Astrocyte of the hippocampus (primary cell): ENCODE measurements at places on chromosomes 13 and 19.

GRCh38 chr13:44022196-44022595, 142.5 kb downstream of the LACC1 start:
- peak; percentile 70 for DNase-seq

DNA sequence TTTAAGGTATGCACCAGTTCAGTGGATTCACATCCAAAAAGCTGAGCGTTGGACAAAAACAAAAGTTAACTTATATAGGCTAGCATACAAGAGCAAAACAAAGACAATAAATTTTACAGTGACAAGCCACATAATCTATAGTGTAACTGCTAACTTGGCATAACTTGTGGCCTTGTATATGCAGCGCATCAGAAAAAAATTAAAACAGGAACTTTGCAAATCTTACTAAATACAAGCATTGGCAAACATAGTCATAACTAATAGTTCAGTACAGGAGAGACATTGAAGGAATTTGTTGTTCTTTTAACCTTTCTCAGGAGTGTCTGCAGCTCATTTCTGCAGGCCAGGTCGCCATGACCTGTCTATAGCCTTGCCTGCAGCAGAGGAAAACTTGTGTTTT, 54.6 kb downstream of the OR10H4 start:
- no peak for DNase-seq

- peak; percentile 78 for DNase-seq
Observed at GRCh38 chr19:2015608-2015950, at the start of gene BTBD2. Gene BTBD2 (minus strand): TSS chr19:2015714. CDS start chr19:2015703, 11 bp downstream.

DNA sequence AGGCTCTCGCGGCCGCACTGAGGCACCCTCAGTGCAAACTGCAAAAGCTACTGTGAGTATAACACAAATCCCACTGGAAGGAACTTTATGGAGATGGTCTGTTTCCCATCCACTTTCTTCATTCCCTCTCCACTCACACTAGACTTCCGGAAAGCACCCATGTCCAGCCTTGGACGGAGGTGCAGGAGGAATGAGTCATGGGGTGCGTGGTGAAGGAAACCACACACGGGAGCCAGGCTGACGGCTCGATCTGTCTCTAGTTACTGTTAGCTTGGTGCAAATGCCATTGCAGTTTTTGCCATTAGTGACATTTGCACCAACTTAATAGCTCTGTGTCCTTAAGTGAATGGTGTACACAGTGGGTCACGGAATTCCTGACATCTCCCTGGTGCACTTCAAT, 14.6 kb downstream of the NLRP8 start:
- no peak for DNase-seq

- peak; percentile 80 for DNase-seq
Observed at GRCh38 chr19:10000171-10000826, 10.0 kb downstream of the COL5A3 start.

DNA sequence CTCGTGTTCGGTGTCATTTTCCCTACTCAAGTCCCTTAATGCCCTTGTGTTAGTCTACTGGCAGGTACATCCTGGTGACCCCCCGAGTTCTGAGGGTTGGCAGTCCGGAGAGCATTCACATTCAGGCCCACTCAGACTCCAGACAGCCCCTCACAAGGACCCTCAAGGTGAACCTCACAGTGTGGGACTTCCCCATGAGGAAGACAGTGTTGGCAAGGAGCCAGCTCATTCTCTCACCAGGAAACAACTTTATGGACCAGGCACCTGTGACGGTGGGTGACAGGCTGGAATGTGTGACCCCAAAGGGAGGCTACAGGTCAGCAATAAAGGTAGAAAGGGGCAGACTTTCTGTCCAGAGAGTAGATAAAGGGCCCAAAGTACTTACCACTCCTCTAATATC, 24.5 kb downstream of the RDH8 start:
- no peak for DNase-seq

DNA sequence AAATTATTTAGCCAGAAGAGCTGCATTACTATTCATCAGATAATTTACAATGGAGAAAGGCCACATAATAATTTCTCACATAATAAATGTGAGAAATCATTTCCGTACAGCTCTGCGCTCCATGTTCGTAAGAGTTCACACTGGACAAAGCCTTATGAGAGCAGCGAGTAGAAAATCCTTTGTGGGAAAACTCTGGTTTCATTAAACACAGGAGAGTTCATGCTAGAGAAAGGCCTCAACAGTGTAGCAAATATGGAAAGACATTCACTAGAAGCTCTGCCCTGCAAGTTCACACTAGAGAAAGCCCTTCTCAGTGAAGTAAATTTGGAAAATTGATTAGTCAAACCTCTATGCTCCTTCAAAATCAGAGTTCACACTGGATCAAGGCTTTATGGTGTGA, 8.4 kb downstream of the ZNF776 start:
- no peak for DNase-seq

DNA sequence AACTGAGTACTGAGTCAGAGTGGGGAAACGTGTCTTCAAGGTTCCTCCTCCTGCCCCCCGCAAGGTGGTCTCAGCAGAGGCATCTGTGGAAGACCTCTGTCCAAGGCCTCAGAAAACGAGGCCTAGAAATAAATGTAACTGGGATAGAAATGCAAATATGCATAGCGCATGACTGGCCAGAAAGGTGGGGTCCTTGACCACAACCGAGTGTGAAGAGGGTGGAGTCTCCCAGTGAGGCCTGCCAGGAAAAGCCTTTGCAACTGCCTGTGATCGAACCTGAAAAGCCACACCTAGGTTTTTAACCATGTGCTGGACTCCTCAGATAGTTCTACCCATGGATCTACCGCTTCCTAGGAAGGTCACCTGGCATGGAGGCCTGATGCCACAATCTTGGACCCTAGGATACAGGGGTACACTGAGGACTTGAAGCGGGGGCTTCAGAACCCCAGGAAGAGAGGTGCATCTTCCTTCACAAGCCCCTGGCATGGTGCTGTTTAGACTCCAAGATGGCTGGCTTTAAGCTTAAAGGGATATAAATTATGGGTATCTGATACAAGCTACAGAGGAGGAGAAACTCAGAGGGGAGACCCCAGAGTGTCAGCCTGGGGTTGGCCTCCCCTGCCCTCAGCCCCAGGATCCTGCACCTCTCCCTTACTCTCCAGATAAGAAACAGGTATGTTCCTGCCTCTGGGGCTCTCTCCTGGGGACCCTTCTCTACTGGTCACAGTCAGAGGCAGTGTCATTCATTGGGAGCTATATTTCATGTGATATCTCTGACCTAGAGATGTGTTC, 18.3 kb upstream of the SIGLEC6 start:
- no peak for DNase-seq

DNA sequence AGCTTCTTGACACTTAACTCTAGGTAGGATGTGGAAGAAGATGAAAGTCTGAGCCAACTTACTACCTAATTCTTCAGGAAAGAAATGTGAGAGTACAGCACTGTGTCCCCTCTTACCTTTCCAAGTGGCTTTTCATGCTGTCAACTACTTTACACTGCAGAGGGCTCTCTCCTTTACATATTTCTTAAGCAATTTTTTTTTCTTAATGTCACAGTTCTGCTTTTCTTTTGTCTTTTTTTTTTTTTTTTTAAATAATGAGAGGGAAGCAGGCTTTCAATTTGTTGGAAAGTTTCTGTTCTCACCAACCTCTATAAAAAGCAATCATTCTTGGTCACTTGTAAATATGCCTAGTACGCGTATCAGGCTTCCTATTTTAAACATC, 212.7 kb upstream of the MIR17HG start:
- DNase-seq, result no peak

DNA sequence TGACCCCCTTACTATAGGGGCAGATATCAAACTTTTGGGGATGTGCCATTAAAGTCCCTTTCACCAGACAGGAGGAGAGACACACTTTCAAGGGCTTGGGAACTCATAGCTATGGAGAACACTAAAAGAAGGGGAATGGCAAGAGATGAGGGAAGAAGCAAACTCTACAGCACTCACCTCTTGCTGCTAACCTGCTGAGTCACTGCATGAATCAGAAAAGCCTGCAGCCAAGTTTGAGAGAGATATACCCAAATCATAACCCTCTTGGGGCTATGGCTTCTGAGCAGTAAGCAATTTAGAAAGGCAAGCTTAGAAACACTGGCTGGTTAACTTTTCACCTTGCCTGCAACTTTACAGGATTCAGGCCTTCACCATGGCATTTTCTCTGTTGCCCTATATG, 1028.0 kb downstream of the UQCRFS1 start:
- DNase-seq, result peak; percentile 43

DNA sequence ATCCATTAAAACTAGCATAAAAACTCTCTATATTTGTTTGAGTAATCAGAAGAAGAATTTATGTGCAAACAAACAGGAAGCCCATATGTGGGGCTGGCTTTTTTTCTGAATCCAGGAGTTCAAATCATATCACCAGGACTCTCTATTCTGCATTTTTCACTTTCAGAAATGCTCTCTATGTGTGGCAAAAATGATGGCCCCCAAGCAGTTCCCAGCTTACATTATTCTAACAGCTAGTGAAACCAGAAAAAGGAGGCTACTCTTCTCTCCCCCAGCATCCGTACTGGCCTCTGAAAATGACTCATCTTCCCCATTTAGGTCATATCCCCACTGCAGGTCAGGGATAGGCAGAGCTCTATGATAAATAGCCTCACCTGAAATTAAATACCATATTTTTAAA, 20.4 kb downstream of the RBM26 start:
- no peak for DNase-seq

DNA sequence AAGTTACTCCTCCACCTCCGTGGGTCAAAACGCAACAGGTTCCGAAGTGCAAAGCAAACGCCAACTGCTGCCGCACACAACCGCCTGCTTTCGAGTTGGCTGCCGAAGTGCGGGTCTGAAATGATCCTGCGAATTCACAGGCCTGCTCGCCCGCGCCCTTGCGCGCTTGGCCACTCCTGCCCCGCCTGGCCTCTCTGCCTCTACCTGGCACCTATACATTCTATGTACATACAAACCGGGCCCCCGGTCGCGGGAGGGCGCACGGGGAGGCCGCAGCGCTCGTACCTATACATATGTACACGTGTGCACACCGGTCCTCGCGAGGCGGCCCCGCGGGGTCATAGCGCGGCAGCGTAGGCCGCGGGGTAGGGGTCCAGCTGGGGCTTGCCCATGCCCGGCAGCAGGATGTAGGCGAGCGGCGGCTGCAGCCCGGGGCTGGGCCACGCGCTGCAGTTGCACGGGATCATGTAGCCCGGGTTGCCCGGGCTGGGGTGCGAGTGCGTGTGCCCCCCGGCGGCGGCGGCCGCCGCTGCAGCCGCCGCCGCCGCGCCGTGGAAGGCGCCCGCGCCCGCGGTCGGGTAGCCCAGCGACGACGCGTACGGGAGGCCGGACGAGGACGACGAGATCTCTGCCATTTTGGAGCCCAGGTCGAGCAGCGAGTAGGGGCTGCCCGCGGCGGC, 1.3 kb downstream of the SOX21 start:
- peak; percentile 83 for DNase-seq

- no peak for DNase-seq
Observed at GRCh38 chr19:51247972-51248590, 2.8 kb upstream of the SIGLECL1 start.

GRCh38 chr19:58364146-58364545, 1.6 kb upstream of the ZNF497 start:
- DNase-seq, result no peak

DNA sequence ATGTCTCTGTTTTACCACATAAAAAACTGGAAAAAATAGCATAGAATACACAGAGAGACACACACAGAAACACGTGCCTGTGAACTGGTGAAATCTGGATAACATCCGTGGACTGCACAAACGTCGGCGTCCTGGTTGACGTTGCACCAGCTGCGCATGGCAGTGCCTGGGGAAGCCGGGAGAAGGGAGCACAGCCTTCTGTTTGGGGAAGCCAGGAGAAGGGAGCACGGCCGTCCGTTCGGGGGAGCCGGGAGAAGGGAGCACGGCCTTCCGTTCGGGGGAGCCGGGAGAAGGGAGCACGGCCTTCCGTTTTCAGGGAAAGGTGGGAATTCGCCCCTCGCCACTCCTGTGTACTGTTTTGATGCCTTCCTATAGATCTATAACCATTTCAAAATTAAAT, 63.8 kb upstream of the C13orf46 start:
- no peak for DNase-seq

DNA sequence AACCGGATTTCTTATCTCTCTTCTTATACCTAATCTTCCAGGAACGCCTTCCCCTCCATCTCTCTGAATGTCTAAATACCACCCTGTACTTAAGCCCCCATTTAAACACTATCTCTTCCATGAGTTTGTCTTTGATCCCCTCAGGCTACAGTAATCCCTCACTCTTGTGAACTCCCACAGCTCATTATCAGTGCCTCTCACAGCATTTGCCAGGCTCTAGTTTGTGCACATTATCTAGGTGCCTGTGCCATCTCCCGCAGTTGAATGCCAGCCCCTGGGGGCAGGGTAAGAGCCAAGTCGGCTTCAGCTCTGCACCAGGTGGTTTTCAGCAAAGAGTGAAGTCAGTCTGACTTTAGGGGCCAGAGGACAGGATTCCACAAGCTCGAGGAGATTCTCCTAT, 71.4 kb downstream of the FREM2 start:
- DNase-seq, result no peak

GRCh38 chr19:14472202-14472938, 2.8 kb downstream of the PTGER1 start:
- peak; percentile 78 for DNase-seq

DNA sequence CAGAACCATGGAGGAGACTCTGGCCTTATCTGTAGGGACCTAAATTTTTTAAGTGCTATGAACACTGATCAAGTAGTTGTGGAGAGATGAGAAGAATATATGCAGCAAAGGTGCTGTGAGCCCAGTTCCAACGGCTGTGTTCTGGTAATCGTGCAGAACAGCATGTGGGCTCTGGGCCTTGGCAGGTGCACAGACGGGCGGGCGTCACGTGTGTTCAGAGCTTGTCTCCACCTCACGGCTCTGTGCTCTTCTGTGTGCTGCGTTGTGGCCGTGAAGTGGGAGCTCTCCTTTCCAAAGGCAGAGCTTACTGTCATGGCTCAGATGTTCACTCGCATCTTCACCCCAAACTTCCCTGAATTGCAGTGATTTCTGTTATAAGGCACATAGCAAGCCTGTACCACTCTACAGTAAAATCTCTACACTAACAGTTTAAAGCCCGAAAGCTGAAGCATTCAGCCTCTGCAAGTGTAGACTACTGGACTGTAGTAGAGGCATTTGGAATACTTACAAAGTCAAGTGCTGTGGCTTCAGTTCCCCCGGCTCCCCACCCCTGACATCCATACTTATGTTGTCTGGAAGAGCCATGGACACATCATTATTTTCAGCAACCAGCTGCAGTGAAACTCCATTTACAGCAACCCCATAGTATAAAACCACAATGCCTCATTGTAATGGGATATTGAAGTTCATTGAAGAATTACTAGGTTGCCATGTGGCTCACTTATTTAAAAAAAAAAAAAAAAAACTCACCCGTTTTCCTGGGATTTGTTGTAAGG, 27.5 kb upstream of the TEX29 start:
- DNase-seq, result no peak

DNA sequence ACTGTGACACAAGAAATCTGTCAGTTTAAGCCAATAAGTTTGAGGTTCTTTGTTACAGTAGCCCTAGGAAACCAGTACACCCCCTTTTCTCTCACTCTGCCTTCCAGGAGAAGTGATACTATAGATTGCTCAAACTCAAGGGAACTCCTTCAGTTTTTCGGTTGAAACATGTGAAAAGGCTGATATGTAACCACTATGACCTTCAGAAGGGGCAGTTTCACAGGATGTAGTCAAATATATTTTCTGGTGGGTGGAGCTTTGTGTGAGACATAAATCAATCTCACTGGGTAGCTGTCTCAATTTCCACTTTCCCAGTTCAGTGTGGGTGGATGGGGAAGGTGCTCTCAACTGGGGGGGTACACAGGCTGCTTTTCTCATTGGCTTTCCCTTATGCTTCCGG, 41.7 kb downstream of the HTR2A start:
- DNase-seq, result no peak
